ENCODE measurements at places on chromosomes 1 and 21.

DNA sequence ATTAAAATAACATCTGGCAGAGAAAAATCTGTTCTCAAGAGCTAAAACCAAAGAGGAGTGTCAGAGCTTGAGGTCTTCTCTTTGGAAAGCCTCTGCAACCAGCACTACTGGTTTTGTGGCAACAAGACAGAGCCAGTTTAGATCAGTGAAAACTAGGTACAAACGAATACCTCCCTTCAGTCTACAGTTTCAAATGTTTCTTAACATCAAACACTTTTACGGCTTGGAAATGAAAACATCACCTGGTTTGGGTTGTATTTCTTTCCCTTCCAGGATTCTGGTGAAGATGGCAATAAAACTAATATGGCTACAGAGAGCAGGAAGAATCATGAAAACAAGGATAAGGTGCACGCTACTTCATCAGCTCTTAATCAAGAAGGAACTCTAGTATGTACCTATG, 339.4 kb upstream of the ESRRG start:
- DNase-seq, result no peak

- DNase-seq, result no peak
Measured at GRCh38 chr21:45308194-45309068, 20.7 kb upstream of the POFUT2 start.

DNA sequence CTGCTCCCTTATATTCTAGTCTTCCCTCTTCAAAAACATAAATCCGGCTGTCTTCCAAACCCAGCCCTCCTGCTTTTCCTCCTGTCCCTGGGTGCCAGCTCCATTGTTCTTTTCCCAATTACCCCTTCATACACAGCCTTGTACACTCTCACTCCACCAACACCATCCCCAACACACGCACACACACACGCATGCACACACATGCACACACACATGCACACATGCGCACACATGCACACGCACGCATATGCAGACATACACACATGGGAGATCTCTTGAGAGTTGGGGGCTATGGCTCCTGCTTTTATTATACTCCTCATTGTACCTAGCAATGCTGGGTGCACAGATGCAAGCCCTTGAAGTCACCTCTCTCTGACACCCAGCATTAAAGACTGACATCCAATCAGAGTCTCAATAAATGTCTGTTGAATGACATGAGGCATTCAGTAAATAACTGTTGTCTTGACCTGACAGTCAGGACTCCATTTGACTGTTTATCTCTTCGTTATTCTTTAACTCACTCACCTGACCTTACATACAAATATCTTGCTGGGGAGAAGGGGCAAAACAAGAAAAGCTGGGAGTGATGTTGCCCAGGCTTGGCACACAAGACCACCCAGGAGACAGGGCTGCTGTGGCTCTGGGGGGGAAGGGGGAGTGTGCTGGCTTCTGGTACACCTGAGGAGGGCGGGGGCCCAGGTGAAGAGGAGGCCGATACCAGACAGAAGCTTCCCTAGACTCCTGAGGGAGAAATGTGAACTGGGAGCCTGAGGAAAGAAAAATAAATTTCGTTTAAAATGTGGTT, 16.0 kb downstream of the ABCA4 start:
- DNase-seq, result no peak

DNA sequence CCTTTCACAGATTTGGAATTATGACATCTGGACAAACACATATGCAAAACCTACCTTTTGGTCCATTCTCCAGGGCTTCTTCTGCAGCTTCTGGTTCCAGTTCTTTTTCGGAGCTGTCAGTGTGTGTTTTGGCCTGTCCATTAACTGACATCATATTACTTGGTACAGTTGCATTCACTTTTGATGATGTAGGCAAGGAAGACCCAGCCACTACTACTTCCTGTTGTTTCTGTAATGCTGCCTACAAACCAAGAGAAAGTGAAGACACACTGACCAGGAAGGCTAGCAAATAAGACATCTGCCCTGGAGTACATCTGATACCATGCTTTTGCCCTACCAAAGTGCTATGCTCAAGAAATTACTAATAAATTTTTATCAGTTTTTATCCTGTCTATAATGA, 31.9 kb downstream of the ACBD3 start:
- no peak for DNase-seq

DNA sequence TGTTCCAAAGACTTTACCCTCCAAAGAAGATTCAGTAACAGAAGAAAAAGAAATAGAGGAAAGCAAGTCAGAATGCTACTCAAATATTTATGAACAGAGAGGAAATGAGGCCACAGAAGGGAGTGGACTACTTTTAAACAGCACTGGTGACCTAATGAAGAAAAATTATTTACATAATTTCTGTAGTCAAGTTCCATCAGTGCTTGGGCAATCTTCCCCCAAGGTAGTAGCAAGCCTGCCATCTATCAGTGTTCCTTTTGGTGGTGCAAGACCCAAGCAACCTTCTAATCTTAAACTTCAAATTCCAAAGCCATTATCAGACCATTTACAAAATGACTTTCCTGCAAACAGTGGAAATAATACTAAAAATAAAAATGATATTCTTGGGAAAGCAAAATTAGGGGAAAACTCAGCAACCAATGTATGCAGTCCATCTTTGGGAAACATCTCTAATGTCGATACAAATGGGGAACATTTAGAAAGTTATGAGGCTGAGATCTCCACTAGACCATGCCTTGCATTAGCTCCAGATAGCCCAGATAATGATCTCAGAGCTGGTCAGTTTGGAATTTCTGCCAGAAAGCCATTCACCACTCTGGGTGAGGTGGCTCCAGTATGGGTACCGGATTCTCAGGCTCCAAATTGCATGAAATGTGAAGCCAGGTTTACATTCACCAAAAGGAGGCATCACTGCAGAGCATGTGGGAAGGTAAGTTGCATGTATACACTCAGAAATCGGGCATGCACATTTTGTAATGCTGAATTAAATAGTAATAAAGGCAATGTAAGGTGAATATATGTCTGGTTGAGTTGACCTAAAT, 97.2 kb downstream of the ZFYVE9 start:
- DNase-seq, result no peak

DNA sequence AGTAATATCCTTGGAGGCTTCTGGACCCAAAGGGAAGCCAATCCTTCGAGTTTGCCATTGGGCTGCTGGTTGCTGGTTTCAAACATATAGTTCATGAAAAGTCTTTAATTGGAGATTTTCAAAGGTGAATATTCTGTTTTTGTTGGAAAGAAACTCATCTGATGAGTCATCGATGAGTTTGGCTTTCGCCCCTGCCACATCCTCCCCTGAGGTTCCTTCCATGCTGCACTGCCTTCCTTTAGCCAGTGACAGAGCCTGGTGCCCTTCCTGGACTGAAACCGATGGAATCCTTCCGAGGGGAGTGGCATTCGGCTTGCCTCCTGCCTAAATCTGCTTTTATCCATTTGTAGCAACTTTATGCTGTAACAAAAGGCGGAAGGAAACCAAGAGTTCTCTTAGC, 550.0 kb downstream of the KIF26B start:
- no peak for DNase-seq

DNA sequence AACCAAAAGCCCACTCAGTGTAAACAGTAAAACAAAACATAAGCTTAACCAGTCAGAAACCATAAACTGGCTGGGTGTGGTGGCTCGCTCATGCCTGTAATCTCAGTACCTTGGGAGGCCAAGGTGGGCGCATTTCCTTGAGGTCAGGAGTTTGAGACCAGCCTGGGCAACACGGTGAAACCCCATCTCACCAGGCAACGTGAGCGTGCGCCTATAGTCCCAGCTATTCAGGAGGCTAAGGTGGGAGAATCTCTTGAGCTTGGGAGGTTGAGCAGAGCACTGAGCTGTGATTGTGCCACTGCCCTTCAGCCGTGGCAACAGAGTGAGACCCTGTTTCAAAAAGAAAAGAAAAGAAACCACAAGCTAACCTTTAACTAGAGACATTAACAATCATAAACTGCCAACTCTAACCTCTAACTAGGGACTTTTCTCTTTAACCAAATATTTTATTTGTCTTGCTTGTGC, 13.1 kb upstream of the PRRC2C start:
- DNase-seq, result no peak

- no peak for DNase-seq
Measured at GRCh38 chr1:7528386-7529198, 242.5 kb upstream of the VAMP3 start.

DNA sequence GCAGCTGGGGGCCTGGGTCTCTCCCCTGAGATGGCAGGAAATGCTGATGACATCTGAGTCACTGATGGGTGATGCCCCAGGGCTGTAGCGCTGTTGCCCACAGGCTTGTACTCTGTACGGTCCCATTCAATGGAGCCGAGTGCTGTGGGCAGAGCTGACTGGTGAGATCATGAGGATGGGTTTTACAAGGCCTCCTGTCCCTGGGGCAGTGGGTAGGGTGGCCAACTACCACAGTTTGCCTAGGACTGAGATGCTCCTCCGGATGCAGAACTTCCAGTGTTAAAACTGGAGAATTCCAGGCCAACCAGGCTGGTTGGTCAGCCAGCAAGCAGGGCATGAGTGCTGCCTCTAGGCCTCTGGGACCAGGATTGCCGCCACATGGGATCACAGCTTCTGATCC, 9.2 kb downstream of the PHLDA3 start:
- DNase-seq, result no peak

GRCh38 chr21:16811970-16812369, 700.9 kb upstream of the CXADR start:
- DNase-seq, result no peak

DNA sequence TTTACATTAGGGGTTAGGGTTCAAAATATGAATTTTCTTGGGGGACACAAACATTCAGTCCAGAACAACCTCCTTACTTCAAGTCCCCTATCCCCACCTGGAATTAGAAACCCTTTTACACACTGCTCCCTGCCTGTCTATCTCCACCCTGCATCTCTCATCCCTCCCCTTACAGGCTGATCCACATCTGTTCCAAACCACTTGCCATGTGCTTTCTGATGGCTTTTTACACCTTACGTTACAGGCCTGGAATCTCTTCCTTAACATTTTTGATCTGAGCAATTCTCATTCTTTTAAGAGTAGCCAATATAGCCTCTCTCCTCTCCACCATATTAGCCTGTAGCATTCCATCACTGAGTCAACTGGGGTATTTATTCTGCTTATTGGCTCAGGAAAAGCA, 122.0 kb downstream of the PTBP2 start:
- DNase-seq, result no peak

- no peak for DNase-seq
Measured at GRCh38 chr1:75745276-75745675, 20.8 kb downstream of the ACADM start.

DNA sequence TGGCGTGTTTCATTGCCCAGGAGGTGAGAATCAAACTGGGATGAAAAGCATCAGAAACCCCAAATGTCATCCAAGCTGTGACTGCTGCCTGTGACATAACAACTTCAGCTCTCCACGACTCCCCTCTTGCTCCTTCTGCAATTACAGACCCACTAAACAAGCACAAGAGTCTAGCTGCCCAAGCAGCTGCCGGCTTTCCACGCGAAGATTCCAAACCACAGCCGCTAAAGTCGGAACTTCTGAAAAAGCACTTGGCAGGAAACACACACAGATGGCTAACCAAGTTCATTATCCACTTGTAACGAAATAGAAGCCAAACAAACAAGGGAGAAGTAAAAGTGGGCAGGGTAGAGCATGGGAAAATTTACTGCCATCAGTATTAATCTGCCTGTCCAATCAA, 198.1 kb downstream of the SLC35F3 start:
- no peak for DNase-seq

DNA sequence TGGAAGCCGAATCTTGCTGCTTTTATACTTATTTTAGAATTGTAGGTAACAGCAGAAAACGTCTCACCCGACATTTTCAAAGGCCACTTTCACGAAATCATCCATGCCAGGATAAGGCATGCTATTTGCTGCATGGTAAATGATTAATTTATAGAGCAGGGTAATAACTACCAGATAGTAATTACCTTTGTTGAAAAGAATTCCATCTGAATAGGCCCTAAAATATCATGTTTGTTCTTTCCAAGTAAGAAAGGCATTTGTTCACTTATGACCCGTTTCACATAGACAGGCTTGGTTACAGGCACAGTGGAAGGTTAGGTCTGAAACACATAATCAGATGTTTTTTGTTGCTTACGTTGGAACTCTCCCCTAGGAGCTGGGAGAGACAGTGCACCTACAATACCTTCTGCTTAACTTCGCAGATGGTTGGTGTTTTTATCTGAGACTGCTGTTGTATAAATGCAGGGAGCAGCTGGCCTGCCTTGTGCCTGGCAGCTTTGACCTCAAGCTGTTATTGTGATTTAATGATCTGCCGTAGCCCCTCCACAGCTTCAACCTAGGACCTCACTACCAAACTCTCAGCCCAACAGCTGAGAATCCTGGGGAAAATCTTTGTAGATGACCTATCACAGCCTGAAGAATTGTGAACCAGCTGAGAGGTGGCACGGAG, 1.6 kb downstream of the SLC44A3 start:
- DNase-seq, result no peak

GRCh38 chr1:182723200-182723599, 38.8 kb upstream of the RGS8 start:
- DNase-seq, result no peak

DNA sequence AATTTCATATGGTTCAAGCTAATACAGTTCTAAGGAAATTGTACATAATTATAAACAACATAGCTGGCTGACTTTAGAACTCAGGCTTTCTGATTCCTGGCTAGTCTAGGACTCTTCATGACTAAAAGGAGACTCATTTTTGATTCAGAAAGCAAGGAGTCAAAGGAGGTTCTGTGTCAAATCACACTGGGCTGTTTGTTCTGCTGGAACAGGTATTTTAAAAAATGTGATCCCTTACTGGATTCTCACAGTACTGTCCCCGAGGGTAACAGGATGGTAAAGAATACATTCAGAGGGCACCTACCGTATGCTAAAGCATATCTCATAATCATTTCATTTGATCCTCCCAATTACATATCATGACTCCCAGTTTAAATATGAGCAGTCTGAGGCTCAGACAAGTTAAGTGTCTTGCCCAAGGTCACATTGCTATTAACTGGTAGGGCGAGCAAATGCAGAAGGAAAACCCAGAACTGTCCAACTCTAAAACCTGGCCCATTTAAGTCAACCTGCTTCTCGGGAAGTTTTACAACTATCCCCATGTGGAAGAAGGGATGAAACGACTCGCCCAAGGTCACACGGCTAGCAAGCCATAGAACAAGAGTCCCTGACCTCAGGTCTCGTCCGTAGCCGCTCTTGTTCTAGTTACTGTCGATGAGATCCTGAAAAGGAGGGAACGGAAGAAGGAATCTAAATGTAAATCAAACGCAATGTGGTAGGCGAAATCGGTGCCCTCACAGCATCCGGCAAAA, 675 bp downstream of the MYSM1 start:
- no peak for DNase-seq

All from BJ (cell line).